Fibroblast of mammary gland (primary cell): ENCODE measurements at places on chromosomes 1 and 21.
A peak's percentile ranks its signal among the peaks of the same experiment; 100 is the strongest.

GRCh38 chr1:28243685-28244311, 7.9 kb downstream of the ATP5IF1 start:
- DNase-seq, result no peak

GRCh38 chr1:148308832-148309458, 156.9 kb upstream of the NBPF11 start:
- DNase-seq, result peak; percentile 43

DNA sequence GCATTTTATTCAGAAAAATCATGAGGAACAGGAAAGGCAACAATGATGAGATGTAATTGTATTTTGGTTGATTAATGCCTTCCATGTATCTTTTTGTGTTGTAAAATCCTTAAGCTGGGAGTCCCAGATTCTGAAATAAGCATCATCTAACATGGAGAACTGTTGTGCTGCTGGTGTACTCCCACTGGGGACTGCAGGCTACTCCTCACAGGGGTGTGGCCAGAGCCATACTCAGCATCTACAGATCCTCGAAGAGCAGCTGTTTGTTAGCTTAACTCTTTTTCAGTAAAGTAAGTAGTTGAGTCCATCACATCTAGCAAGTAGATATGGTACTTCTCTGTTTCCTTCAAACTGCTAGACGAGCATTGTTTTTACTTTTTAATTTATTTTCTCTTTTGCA, 358.0 kb downstream of the BRINP3 start:
- no peak for DNase-seq

DNA sequence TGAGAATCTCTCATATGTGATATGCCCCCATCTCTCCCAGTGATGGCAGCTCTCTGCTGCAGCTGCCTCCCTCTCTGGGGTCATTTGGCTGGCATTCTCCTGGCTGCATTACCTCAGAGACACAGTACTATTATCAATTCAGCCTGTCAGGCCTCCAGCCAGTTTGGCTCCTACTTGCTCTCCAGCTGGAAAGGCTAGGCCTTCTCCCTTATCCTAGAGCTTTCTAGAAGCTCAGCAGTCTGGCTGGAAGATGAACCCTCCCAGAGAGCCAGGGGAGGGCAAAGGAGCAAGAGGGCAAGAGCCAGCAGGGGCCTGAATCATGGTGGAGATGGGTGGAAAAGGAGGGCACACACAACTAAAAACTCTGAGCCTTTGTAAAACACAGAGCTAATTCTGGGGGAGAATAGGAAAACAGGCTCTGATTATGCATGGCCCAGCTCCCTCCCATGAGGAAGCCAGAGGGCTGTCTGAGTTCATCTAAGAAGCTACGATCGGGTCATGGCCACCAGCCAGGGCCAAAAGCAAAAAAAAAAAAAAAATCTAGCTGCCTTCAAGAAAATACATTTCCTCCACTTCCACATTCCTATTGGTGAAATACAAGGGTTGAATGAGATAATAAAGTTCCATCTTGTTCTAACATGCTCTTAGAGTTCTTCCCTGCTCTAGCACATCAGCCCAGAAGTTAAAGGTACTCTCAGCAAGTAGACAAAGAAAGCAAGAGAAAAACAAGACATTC, 8.8 kb downstream of the LAMB3 start:
- DNase-seq, result peak; percentile 51

GRCh38 chr1:55277377-55278130, 62.4 kb upstream of the USP24 start:
- DNase-seq, result peak; percentile 83

- DNase-seq, result peak; percentile 73
Observed at GRCh38 chr1:172002725-172003345, 161.5 kb downstream of the DNM3 start.

- no peak for DNase-seq
Observed at GRCh38 chr1:2778220-2778592, 23.3 kb downstream of the TTC34 start.

DNA sequence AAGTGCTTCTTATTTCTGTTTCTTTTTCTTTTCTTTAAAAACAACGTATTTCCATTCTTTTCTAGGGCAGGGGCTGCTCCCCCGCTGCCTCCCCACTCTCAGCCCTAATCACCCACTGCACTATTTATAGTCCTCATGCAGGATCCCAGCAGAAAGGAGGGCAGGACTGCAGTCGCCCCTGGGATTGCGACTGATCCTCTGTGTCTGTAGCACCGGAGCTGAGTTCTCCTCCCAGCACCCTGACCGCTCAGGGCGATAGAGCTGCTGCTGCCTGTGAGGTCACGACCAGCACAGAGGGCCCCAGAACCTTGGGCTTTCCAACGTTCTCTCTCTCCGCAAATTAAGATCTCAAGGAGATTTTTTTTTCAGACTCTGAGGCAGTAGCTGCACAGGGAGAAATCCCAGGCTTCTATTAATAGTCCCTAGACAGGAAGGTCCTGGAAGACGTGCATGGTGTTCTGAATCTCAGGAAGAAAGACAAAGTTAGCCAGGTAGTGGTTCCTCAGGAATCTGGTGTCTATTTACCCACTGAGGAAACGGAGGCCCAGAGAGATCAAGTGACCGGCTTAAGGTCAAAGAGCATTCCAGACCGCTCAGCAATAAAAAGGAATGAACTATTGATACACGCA, 46.8 kb downstream of the PRAMEF20 start:
- DNase-seq, result no peak

DNA sequence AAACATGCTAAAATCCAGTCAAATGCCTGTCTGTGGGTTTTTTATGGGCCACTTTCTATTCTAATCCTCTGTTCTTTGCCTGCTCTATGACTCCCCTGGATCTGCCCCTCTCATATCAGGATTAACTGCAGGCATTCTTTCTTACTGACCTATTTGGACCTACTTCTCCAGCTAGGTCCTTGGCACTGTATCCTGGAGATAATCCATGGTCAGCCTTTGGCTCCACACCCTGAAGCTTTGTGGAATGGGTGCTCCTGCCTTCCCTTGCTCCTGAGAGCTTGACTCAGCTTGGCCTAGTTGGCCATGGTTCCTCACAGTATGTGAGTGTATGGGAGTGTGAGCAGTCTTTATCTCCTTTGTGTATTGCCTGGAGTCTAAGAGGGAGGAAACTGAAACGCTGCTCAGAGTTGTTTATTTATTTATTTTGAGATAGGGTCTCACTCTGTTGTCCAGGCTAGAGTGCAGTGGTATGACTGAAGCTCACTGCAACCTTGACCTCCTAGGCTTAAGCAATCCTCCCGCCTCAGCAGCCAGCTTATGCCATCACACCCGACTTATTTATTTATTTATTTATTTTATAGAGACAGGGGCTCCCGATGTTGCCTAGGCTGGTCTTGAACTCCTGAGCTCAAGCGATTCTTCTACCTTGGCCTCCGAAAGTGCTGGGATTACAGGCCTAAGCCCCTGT, 28.7 kb upstream of the CDC14A start:
- peak; percentile 26 for DNase-seq

DNA sequence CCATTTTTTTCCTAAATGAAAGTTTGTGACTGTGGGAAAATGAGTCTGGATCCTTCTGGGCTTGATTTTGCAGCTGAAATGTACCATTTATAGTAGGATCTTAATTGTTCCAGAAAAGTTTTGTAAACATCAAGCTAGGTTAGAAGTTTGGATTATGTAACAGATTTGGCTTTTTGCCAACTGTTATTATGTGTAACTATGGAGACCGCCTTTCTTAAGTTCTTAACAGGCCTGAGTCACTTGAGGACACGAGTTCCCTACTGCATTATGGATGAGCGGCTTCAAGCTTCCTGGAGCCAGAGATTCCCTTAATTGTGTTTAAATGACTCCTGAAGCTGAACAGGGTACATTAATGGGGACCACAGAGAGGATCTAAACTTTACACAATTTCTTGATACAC, 22.2 kb downstream of the SLC25A33 start:
- peak; percentile 95 for DNase-seq

GRCh38 chr1:102365071-102365470, 368.3 kb upstream of the OLFM3 start:
- no peak for DNase-seq

- DNase-seq, result peak; percentile 28
Observed at GRCh38 chr1:184965944-184966860, 8.1 kb downstream of the NIBAN1 start.

DNA sequence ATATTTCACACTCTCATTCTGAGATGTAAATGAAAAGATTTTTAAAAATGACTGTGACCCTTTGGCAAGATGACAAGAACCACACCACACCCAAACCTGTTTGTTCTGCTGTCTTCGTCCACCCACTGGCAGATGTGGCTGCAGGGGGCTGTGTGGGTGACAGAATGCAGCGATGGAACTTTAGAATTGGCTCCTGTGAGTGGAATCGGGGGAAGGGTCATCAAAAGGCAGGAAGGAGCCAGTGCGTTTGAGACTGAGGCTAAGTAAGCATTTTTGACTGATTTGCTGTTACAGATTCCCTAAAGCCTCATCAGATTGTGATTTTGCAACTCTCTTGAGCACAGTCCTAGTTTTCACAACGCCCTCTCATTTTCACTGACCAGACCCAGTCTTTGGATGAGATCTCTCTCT, 111.2 kb upstream of the ADGRL2 start:
- DNase-seq, result peak; percentile 93

DNA sequence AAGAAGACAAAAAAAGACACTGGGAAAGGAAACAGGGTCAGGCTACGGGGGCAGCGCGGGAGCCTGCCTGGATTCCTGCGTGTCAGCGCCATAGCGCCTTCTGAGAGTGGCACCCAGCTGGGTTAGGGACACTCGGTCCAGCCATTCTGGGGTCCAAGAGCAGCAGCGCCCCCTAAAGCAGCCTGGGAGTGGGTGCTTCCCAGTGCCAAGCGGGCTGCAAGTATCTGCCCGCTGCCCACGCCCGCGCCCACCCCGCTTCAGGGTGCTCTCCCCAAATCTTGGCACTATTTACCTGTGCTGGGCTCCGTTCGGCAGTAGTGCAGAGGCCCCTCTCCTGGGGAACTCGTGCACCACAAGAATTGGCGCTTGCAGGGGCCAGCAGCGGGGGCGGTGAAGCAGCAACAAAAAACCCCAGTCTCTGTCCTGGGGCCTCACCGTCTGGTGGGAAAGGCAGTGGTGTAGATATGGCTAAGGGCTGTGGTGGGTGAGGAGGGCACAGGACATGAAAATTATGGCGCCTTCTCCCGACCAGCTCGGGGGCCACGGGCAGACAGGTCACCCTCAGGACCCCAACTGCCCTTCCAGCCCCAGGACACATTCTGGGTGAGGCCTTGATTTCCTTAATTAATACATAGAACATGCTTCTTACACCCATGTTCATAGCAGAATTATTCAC, 24.1 kb upstream of the LBR start:
- no peak for DNase-seq

- no peak for DNase-seq
Observed at GRCh38 chr1:228276174-228276831, 68.5 kb downstream of the OBSCN start.

GRCh38 chr1:38941093-38941492, 537 bp downstream of the RHBDL2 start:
- no peak for DNase-seq

- DNase-seq, result no peak
Observed at GRCh38 chr1:232554409-232554808, 75.5 kb downstream of the SIPA1L2 start.

DNA sequence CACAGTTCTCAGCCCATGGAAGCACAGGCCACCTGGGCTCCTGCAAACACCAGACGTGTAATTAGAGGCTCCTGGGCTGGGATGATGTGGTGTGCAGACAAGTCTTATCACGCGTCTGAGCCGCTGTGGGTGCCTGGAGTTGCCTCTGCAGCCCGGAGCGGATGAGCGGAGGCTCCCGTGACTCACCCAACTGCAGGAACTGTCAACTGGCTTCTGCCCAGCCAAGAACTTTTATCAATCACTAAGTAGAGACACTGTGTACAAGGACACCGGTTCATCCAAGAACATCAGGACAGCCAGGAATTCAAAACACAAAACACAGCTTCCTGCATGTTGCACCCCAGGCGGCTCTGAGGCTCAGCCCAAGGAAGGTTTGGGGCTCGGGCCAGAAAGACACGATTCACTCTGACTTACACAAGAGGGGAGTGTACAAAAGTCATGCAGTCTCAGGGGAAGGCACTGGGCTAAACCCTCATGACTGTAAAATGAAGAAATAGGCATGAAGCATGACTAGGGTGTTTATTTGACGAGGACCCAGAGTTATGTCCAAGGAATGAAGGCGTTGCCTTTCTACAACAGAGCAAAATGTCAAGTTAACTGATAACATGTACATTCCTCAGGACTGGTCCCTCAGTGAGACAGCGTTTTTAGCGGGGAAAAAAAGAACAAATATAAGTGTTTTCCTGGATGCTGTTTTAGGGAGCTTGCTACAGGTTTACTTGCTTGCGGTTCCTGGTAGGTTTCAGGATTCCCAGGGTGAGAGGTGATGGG, 21.1 kb downstream of the ERRFI1 start:
- peak; percentile 100 for DNase-seq

DNA sequence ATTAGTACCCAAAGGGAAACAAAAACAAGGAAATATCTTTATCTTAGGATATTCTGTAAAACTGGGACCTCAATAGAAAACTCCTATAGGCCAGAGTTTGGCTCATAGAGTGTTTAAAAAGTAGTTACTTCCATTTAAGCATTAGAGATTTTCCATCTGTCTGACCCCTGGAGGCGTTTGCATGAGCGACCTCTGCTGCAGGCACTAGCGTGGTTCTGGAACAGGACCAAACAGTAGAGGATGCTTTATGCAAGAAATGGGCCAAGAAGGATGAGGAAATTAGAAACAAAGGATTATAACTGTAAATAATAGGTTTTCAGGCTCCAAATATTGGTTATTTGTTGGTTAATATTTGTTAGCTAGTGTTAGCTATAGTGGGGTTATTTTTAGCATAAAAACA, 5.7 kb downstream of the ZBTB40 start:
- peak; percentile 44 for DNase-seq

GRCh38 chr21:33539616-33540015, 2.3 kb downstream of the GART start:
- peak; percentile 48 for DNase-seq

- DNase-seq, result peak; percentile 58
Observed at GRCh38 chr1:246569248-246570238, 3.3 kb downstream of the CNST start.

DNA sequence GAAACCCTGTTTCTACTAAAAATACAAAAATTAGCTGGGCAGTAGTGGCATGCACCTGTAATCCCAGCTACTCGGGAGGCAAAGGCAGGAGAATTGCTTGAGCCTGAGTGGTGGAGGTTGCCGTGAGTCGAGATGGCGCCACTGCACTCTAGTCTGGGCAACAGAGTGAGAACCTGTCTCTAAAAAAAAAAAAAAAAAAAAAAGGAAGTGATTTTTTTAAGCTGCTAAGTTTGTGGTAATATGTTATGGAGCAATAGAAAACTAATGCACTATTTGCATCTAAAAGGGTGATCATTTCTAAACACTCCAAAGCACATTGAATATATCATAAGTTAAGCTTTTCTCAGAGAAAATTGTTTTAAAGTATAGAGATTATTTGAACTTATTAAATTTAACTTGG, 244.8 kb upstream of the SPAG17 start:
- DNase-seq, result no peak

GRCh38 chr1:98143403-98143802, 222.6 kb upstream of the DPYD start:
- DNase-seq, result no peak

DNA sequence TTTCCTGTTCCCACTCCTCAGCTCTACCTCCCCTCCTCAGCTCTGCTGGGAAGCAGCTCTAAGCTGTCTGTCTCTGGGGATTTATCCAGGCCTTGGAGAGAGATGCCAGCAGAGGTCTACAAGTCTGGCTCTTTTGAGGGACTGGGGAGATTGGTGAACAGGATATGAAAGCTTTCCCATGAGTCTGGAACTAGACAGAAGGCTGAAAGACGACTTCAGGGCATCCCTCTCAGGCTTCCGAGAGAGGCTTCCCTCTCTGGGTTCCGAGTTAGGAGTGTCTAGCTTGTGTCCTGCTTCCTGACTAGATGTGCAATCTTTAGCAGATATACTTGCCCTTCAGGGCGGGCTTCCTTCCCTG, 733 bp downstream of the TMEM35B start:
- peak; percentile 42 for DNase-seq
